Cortex of kidney (tissue), 1 donor: ENCODE measurements at places on chromosomes 11 and 22.

GRCh38 chr11:13495929-13496328 is at the start of gene PTH:
TSS of gene PTH (minus strand) at chr11:13495997. CDS start at chr11:13492855, 3,142 bp downstream.
- no peak for DNase-seq

DNA sequence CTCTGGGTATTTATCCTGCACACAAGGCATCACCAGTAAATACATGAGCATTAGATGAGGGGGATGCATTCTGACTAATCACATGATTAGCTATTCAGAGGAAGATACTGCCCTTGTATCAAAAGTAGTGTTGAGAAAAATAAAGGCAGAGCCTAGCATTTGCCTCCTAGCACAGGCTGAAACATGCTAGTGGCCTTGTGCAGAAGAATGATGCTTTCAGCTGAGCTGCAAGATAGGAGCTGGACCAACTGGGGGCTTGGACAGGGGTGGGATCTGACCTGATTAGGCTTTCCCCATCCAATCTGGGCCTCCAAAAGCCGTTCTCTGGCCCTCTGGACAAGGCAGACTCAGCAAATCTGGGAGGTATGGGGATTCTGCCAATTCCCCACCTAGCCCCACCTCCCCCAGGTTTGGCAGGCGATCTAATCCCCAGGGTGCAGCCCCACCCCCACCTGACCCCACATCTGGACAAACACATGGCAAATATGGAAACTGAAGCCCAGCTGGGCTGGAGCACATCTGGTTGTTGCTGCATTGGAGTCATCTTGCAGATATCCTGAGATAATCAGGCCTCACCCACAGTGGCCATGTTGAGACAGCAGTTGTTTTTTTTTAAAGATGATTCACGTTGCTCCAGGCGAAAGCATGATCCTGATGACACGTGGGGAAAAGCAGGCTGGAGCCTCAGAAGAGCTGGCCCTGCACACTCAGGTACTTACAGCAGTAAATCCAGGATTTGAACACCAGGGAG is 4.4 kb upstream of the MISFA start:
- DNase-seq, result no peak

DNA sequence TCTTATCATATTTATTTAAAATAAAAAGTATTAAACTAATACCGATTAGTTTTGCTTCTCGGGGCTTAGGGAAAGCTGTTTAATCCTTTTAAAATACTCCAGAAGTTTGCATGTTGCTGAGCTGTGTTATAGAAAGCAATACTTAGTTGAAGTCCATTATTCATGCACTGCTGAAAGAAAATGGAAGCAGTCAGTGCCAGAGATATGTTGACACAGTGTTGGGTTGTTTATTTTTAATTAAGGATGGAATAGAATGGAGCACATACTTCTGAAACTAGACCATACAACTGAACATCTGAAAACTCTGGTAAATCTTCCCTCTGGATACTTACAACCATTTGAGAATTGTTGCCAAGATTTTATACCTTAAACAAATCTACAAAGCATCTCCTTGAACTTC is 282.7 kb upstream of the CCDC179 start:
- no peak for DNase-seq

DNA sequence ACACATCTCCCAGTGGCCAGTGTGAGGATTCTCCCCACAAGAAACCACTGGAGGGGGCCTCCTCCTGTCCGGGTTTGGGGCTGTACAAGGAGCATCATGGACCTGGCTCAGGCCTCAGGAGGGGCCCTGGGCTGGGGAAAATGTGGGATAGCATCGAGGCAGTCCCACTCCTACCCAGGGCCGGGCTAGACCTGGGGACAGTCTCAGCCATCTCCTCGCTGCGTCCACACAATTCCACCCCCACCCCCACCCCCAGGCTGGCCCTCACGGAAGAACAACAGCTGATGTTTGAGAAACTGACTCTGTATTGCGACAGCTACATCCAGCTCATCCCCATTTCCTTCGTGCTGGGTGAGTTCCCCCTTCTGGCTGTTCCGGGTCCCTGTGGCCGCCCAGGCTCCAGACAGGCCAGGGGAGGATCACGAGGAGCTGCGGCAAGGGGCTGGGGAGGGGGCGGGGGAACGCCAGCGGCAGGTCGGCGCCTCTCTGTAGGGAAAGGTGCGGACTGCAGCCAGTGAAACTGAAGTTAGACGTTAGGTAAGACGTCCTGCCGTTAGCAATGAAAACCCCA is 4.8 kb downstream of the BEST1 start:
- DNase-seq, result no peak

DNA sequence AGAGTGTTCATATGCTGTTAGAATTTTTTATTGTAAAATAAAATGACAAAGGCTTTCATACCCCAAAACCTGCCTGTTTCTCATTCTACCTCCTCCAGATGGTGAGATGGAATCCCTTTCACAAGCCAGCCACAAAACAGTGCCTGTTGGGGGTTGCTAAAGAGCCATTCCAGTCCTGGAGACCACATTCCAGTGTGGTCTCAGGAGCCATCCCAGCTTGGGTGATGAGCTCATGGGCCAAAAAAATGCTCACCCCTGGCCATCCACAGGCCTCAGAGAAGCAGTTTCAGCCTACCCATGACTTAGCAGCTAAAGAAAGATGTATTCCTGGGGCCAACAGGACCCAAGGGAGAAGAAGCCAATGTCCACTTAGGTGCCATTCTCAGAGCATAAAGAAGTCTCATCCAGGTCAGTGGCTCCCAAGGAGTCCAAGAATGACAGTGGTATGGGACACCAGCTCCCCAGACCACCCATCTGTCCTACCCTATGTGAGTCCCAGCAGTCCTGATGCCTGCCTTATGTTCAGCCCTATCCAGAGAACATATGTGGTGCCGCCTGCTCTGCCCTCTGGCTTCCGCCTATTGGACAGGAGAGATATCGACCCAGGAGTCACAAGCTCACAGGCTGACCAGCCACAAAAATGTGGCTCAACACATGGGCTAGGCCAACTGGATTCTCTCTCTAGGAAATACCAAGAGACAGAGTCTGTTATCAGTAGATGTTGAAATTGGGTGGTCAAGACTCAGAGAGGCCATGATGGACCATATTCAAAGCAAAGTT is 26.4 kb downstream of the C11orf91 start:
- no peak for DNase-seq

GRCh38 chr11:942823-943222 is 17.2 kb downstream of the AP2A2 start:
- no peak for DNase-seq

- DNase-seq, result no peak
These were observed 17.8 kb downstream of the TSPAN4 start for GRCh38 chr11:860234-861104.

- no peak for DNase-seq
These were observed 18.2 kb upstream of the WDR74 start for GRCh38 chr11:62857541-62857982.

DNA sequence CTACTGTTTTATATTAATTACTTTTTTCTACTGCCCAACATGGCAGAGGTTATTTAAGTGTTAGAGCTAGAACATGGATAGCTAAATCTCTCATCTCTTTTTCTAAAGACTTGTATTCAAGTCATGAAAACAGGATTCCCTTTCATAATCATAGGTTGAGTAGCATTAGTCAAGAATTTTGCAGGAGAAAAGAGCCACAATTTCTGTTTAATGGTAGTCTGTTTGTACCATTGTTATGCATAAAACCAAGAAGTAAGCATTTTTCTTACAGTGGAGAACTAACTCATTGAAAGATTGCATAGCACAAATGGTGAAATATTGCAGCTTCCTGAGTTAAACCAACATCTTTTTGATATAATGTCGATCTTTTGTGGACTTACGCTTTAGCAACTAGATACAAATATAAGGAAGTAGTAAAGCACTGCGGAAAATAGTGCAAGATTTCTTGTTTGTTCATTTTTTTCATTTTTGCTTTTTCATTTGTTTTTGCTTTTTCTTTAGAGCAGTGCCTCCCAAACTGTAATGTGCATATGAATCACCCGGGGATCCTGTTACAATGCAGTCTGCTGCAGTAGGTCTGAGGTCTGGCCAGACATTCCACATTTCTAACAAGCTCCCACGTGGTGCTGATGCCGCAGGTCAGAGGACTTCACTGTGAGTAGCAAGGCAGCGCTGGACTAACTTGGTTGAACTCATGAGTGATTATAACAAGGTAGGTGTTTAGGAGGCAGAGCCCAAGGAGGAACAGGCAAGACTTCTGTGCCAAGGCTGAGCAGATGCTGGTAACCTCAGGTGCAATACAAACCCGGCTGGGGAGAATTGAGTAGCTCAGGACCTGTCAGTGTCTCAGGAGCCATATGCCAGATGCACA is 4.6 kb downstream of the ETS1 start:
- no peak for DNase-seq

DNA sequence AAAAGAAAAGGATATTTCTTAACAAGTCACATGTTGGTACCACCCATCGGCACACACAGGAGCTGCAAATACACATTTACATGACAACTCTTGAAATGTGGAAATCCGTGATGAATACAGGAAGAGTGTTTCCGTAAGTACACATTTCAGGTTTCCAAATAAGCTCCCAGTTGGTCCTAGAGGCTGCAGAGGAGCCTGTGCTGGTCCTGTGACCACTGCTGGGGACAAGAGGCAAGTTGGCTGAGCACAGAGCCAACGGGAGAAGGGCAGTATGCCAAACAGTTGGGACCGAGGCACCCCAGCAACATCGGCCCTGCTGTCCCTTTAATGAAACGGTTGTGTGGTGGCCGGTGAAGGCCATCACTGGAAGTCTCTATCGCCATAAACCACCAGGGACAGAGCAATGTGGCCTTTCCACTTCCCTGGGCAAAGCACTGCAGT is 38.5 kb upstream of the ARFGAP3 start:
- no peak for DNase-seq

- DNase-seq, result no peak
These were observed 6.9 kb downstream of the OR8B12 start for GRCh38 chr11:124536520-124536919.

DNA sequence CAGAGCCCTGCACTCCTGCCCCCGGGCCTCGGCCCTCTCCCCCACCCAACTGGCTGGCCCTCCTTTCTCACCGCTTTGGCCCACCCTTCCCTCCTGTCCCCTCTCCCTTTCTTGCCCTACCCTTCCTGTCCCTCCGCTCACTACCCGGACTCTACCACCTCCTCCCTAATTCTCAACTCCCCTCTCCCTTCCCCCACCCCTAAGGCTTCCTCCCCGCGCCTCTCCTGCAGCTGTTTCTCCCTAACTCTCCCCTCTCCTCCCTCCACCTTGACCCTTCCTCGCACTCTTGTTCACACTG is 421 bp downstream of the SLC15A3 start:
- DNase-seq, result no peak

DNA sequence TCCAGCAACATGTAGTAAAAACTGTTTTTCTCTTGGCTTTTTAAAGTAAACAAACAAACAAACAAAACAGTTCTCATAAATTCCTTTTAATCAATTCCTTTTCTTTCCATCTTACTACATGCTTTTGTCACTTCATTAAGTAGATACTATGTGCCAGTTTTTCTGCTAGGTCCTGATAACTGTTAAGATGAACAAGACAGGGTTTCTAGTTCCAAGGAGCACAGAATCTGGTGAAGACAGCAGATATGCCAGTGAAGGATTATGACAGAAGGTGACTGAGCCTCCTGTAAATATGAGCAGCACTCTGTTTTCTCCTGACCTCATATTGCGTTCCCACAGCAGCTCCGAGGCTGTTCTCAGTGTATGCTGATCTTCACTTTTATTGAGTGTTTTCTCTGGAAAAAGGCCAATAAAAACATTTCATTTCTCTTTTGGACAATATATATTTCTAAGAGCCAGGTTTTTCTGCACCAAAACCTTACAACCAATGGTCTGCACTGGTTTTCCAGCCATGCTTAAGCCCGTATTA is 45.8 kb downstream of the HEPHL1 start:
- no peak for DNase-seq

- DNase-seq, result no peak
These were observed 106.4 kb downstream of the MIAT start for GRCh38 chr22:26763633-26764361.
